Stimulated activated CD4-positive, alpha-beta T cell treated with anti-CD3 and anti-CD28 coated beads, Interleukin-15, amount 100 ng/mL, for 1 hour (primary cell): ENCODE measurements at places on chromosomes 2 and 18.

GRCh38 chr2:164913640-164914350, 41.5 kb downstream of the SLC38A11 start:
- DNase-seq, result no peak

DNA sequence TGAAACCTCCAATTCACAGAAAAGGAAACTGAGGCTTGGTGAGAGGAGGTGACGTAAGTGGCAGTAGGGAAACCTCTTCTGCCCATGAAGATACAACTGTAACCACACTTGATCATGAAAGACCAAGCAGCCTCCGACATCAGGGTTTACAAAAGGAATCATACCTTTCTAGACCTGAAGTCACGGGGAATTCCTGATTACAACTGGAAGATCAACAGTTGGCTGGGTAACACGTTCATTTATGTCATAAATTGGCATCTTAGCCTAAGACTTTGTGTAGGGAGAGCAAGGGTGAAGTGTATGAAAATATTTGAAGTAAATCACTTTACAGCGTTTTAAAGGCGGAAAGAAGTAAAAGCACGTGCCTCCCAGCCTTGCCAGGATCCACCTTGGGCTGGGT, 922 bp downstream of the HS1BP3 start:
- DNase-seq, result no peak

DNA sequence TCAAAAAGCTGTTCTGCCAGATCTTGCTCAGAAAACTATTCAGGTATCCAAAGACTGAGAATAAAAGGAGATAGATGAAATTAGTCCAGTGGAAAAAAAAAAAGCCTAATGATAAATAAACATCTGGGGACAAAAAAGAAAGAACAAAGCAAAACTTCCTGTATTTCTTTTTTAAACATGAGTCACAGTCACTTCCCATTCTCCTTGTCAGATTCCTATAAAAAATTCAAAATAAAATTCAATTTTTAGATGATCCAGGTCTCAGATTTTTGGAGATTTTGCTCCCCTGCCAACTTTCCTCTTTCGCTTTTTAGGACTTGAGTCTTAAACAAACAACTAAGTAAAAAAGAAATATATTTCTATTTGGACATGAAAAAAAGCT, 127.4 kb downstream of the MEIS1 start:
- no peak for DNase-seq

GRCh38 chr18:47549021-47549540, 297.6 kb upstream of the SKOR2 start:
- DNase-seq, result no peak

- no peak for DNase-seq
These were observed 222.9 kb downstream of the STK39 start for GRCh38 chr2:168024459-168024858.

GRCh38 chr18:11071300-11071699, 78.1 kb downstream of the PIEZO2 start:
- no peak for DNase-seq

GRCh38 chr2:119753041-119753929, 6.4 kb upstream of the PTPN4 start:
- no peak for DNase-seq

DNA sequence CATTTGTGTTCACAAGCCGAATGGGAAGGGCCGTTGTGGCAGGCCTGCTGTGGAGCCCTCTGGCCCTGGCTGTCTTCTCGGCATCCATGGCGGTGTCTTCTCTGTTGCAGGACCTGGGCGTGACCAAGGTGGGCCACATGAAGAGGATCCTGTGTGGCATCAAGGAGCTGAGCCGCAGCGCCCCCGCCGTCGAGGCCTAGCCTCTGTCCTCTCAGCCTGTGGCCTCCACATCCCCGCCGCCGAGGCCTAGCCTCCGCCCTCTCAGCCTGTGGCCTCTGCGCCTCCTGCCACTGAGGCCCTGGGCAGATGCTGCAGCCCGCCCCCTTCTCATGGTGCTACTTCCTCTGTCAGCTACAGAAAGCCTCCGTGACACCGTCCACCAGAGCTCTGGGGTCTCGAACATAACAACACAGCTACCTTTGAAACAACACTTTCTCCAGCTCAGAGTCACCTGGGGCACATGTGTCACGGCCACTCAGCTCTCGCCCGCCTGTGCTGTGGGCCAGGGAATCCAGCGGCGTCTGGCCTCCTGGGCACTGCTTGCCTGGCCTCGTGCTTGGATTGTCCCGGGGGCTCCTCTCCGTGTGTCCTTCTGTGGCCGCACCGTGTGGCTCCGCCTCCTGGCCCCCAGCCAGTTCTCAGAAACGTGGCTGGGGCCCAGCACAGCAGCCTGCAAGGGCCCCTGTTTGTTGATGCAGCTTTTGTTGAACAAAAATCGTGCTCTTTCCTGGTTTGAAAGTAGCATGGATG, 97.1 kb downstream of the USP40 start:
- no peak for DNase-seq

DNA sequence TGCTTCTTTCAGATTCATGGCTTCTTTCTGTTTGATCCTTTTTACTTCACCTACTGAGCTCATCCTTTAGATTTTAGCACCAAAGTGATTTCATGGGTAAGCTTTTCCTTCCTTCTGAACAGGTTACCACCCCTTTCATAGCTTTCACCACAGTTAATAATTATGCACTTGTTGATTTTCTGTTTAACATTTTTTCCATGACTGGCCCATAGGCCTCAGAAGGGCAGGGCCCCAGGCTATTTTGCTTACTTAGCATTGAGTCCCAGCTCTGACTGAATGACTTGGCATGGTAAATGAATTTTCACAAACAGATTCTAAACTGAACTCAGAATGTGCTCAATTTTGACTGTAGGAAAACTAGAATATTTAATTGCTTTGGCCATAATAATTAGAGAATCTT, 177.0 kb downstream of the GCA start:
- no peak for DNase-seq

- DNase-seq, result no peak
These were observed 432.1 kb upstream of the DCC start for GRCh38 chr18:51907687-51908597.

- DNase-seq, result no peak
These were observed at the start of gene NPAS2 for GRCh38 chr2:100819370-100820272. Gene NPAS2, plus strand, starts transcription at chr2:100820139. Its CDS starts 84,616 bp downstream, at chr2:100904755.

GRCh38 chr2:176818076-176818475, 394.5 kb upstream of the HNRNPA3 start:
- no peak for DNase-seq

DNA sequence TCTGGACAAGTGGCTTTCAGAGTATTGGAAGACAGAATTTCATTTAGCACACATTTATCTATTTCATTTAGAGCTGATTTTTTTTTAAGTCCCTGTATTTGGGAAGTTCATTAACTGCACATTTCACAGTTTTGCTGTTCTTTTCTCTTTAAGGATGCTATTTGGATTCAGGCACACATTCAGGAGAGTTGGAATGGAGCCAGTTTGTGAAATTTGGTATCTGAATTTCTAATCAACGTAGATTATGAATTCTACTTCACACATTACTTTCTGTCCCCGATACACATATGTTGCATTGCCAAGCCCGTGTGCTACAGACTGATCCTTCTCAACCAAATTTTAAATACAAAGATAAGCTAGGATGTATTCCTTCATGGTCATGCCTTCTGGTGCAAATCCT, 503.9 kb downstream of the IRS1 start:
- DNase-seq, result no peak

GRCh38 chr2:223847410-223847809, 10.0 kb upstream of the AP1S3 start:
- DNase-seq, result no peak

GRCh38 chr18:48079885-48080284, 149.4 kb upstream of the SMAD2 start:
- DNase-seq, result no peak

DNA sequence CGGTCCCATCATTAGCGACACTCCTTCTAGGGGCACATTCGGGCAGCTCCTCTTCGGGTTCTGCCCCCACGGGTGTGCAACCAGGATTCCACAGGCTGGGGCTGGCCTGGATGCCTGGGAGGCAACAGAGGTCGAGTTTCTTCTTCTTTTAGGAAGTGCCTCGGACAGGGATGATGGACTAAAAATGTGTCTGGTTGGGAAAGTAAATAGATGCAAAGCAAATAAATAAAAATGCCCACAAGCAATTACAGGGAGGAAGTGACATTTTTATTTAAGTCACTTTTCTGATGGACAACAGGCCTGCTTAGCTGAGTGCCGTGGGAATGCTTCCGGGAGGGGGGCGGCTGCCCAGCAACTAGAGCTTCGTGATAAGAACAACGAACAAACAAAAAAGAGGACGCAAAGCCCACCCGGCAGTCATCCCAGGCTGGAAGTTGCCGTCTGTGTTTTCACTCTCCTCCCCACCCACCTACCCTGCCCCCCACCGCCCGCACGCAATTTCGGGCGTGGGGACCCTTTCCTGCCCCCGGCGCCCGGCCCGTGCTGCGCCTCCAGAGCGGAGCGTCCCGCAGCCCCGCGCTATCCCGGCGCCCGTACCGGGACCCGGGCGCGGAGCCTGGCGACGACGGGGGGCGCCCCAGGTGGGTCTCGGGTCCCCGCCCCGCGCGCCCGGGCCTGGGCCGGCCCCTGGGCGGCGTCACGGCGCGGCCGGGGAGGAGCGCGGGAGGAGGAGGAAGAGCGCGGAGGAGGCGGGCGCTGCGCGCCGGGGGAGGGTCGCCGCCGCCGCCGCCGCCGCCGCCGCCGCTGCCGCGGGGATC, 412 bp upstream of the NCK2 start:
- DNase-seq, result peak; percentile 67
